ENCODE measurements at places on chromosomes 3 and 15. TPM values are rescaled to one million over a fixed set of nuclear protein-coding genes. Genes with fewer than 3 reads are reported as not detected.
A peak's percentile ranks its signal among the peaks of the same experiment; 100 is the strongest.

DNA sequence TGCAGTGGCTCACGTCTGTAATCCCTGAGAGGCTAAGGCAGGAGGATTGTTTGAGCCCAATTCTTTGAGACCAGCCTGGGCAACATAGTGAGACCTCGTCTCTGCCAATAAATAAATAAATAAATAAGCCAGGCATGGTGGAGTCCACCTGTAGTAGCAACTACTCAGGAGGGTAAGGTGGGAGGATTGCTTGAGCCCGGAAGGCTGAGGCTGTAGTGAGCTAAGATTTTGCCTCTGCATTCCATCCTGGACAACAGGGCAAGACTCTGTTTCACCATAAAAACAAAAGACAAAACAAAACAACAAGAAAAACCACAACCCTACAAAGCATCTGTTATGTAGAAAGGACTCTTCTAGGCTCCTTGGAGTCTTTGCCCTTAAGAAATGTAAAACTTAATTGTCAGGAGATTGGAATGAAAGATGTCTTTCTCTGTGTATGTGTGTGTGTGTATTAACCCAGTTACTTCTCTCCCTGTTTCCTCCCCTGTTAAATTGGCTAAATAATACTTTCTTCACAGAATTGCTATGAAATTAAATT is 9.5 kb downstream of the NECTIN3 start:
- H3K36me3 ChIP-seq: no peaks in the 10 kb centered on the region
- no peak for DNase-seq
- H3K27me3 ChIP-seq: peaks cover 7% of the 10 kb centered on the region
- H3K4me1 ChIP-seq: no peaks in the 10 kb centered on the region

DNA sequence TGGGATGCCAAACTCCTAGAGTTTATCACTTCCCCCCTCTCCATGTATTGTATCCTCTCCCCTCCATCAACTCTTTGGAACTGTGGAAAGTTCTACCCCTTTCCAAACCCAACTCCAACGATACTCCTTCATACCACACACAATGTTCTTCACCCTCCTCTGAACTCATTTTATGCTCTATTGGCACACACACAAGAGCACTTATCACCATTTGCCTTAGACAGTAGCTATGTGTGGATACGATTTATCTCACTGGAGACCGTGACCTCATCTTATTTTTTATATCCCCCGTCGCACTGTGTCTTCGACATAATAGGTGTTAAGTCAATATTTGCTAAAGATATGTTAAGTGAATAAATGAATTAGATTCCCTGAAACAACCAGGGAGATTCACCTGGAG is 316.5 kb upstream of the PROK2 start:
- DNase-seq: no peak
- H3K27me3 ChIP-seq: peaks cover 11% of the 10 kb centered on the region
- no peak overlapping the region for H3K4me3 ChIP-seq
- H3K36me3 ChIP-seq: no peaks in the 10 kb centered on the region

- no peaks in the 10 kb centered on the region for H3K27me3 ChIP-seq
- peaks cover 4% of the 10 kb centered on the region for H3K36me3 ChIP-seq
- DNase-seq: no peak
- H3K4me1 ChIP-seq: peaks cover 17% of the 10 kb centered on the region
Measured at GRCh38 chr3:28207000-28207733, 34.3 kb upstream of the CMC1 start.

GRCh38 chr3:127444761-127445160 is 145.8 kb downstream of the TPRA1 start:
- no peak for DNase-seq
- H3K4me1 ChIP-seq: no peaks in the 10 kb centered on the region
- no peaks in the 10 kb centered on the region for H3K36me3 ChIP-seq
- no peak overlapping the region for H3K4me3 ChIP-seq
- no peak overlapping the region for H3K27ac ChIP-seq
- peaks cover 3% of the 10 kb centered on the region for H3K27me3 ChIP-seq

- no peaks in the 10 kb centered on the region for H3K27me3 ChIP-seq
- no peaks in the 10 kb centered on the region for H3K4me1 ChIP-seq
- DNase-seq: no peak
- no peak overlapping the region for H3K4me3 ChIP-seq
- no peak overlapping the region for H3K27ac ChIP-seq
Measured at GRCh38 chr15:100259266-100259665, 82.5 kb downstream of the ADAMTS17 start.

- H3K27ac ChIP-seq: peak overlapping the region; percentile 53
- peaks cover 11% of the 10 kb centered on the region for H3K4me1 ChIP-seq
- no peaks in the 10 kb centered on the region for H3K27me3 ChIP-seq
- H3K4me3 ChIP-seq: no peak overlapping the region
Measured at GRCh38 chr3:108035751-108036150, 55.1 kb downstream of the CD47 start.

DNA sequence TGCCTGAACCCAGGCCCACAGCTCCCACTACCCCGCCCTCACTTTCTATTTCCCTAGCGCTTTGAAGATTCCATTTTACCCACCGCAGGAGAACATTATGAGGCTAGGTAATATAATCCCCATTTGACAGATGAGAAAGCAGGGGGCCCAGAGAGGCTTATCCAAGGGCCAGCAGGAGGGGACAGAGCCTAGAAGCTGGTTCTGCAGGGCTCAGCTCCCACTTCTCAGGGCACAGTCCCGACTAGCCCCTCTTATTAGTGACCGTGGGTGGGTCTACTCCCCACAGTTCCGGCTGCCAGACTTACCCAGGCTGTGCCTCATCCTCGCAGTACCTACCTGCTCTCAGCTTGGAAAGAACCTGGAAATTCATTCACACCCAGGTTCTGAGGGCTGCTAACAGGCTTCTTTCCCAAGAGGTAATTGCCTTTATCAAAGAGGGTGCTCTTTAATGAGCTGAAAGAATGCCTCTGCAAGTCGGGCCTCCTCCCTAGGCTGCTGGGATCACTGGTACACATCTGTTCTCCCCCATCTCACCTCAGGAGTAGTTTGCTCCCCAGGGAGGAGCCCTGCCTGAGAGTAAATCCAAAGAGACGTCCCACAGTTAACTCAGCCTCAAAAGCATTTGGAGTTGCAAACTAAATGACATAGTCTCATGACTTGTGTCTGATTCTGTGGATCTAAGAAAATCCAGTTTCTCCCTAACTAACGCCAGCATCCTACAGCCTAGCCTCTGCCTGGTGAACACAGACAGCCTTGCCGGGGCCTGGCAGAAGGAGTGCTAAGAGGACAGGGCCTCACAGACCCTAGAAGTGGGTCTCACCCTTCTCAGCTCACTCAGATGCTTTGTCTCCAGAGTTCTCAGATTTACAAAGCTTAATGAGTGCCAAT is 125.0 kb downstream of the CHSY1 start:
- peak overlapping the region; percentile 69 for H3K4me3 ChIP-seq
- no peaks in the 10 kb centered on the region for H3K27me3 ChIP-seq
- H3K36me3 ChIP-seq: peaks cover 37% of the 10 kb centered on the region

GRCh38 chr15:87213626-87214025 is 1042.9 kb downstream of the NTRK3 start:
- H3K4me1 ChIP-seq: no peaks in the 10 kb centered on the region
- no peaks in the 10 kb centered on the region for H3K27me3 ChIP-seq
- H3K36me3 ChIP-seq: no peaks in the 10 kb centered on the region
- no peak overlapping the region for H3K27ac ChIP-seq
- H3K4me3 ChIP-seq: no peak overlapping the region

- H3K27me3 ChIP-seq: peaks cover 3% of the 10 kb centered on the region
- DNase-seq: no peak
- H3K36me3 ChIP-seq: no peaks in the 10 kb centered on the region
- no peak overlapping the region for H3K4me3 ChIP-seq
- H3K4me1 ChIP-seq: no peaks in the 10 kb centered on the region
- no peak overlapping the region for H3K27ac ChIP-seq
Measured at GRCh38 chr15:97989299-97989698, 28.8 kb downstream of the ARRDC4 start.

GRCh38 chr3:144692488-144692887 is 720.9 kb downstream of the DIPK2A start:
- no peaks in the 10 kb centered on the region for H3K27me3 ChIP-seq
- H3K27ac ChIP-seq: no peak overlapping the region
- no peaks in the 10 kb centered on the region for H3K4me1 ChIP-seq
- DNase-seq: no peak
- H3K4me3 ChIP-seq: no peak overlapping the region

DNA sequence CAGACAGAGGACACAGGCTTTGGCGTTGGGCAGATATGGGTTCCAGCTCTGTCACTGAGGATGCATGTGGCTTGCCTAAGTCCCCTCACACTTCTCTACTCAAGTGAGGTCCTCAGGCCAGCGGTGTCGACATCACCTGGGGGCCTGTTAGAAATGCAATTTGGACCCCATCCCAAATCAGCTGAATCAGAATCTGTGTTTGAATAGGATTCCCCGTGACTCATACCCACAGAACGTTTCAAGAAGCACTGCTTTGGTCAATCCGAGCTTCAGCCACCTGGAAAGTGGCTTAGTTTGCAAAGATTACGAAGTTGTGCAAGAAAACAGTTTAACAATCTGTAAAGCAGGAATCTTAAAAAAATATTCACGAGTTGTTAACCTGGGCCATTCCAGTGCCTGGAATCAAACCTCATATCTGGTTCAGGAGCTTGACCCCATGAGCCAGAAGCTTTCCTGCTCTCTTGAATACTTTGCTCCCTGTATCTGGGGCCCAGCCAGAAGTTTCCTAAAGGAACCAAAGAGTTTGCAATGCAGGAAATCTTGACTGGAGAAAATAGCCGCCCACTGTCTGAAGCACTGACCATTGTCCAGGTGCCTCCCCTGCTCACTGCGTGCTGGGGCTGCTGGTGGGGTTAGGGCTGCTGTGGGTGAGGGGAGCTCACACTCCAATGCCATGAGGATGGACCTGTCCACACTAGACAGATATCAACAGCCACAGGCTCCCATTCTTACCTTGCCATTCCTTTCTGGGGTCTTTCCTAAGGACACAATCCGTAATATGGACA is 208.5 kb upstream of the LINGO1 start:
- no peaks in the 10 kb centered on the region for H3K36me3 ChIP-seq
- H3K4me3 ChIP-seq: no peak overlapping the region
- peaks cover 8% of the 10 kb centered on the region for H3K27me3 ChIP-seq
- no peak for DNase-seq

DNA sequence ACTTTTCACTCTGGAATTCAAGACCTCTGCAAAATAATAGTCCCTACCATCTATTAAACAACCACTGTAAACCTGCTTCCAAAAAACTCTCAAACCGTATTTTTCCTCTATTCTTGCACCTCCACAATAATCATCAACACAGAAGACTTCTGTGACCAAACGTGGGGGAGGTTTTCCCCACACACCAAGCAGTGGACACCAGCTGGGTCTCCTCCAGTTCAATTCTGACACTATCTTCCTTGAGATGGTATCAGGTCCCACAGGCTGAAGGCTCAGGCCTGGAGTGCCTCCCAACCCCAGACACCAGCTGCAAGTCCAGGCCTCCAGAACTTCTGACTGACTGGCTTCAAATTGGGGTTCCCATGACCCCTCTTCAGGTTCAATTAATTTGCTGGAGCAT is 89.6 kb upstream of the RAP2B start:
- H3K27me3 ChIP-seq: peaks cover 2% of the 10 kb centered on the region
- H3K4me3 ChIP-seq: no peak overlapping the region
- H3K4me1 ChIP-seq: no peaks in the 10 kb centered on the region
- no peak overlapping the region for H3K27ac ChIP-seq
- H3K36me3 ChIP-seq: no peaks in the 10 kb centered on the region

- peaks cover 15% of the 10 kb centered on the region for H3K4me1 ChIP-seq
- no peak overlapping the region for H3K27ac ChIP-seq
- no peaks in the 10 kb centered on the region for H3K27me3 ChIP-seq
- H3K4me3 ChIP-seq: no peak overlapping the region
- no peak for DNase-seq
Measured at GRCh38 chr3:67642734-67643133, 11.7 kb downstream of the SUCLG2 start.

The ROPN1 gene
- total RNA-seq: not detected

The BFSP2 gene
- total RNA-seq: 0.45 TPM

The XCR1 gene
- total RNA-seq: not detected

The GASK1A gene
- total RNA-seq: not detected
